ENCODE measurements at places on chromosomes 3 and 15.

DNA sequence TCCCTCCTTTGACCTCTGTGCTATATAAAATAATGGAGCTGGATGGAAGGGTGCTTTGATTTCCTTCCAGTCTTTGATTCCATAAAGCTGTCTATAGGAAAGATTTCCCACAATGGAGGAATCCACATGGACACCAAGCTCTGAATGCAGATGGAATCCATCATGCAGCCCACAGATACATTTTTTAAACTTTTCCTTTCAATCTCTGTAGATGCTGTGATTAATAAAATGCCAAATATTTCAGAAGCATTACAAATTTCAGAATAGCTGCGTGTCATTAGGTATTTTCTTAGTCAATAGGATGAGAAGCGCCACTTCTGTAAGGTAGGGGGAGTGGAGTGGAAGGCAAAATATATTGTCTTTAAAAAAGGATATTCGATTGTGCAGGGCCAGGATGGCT is 489.0 kb downstream of the NTRK3 start:
- no peak for DNase-seq

DNA sequence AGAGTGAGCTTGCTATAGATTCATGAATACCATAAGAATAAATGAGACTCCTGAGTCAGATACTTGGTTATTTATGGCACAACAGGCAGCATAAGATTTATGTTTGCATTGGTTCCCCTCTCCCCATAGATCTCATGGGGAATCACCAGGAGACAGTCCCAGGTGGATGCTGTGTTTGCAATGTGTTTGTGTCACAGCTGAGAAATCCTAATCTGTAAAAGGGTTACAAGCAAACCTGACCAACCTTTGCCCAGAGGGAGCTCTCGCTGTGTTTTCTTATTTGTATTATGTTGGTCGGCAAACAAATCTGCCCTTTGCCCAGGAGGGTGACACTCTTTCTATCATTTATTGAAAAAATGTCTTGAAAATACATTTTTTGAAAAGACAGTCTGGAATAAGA is 236.2 kb downstream of the ZPLD1 start:
- DNase-seq, result no peak

- DNase-seq, result no peak
Observed at GRCh38 chr15:36914960-36915808, 185.2 kb downstream of the MEIS2 start.

DNA sequence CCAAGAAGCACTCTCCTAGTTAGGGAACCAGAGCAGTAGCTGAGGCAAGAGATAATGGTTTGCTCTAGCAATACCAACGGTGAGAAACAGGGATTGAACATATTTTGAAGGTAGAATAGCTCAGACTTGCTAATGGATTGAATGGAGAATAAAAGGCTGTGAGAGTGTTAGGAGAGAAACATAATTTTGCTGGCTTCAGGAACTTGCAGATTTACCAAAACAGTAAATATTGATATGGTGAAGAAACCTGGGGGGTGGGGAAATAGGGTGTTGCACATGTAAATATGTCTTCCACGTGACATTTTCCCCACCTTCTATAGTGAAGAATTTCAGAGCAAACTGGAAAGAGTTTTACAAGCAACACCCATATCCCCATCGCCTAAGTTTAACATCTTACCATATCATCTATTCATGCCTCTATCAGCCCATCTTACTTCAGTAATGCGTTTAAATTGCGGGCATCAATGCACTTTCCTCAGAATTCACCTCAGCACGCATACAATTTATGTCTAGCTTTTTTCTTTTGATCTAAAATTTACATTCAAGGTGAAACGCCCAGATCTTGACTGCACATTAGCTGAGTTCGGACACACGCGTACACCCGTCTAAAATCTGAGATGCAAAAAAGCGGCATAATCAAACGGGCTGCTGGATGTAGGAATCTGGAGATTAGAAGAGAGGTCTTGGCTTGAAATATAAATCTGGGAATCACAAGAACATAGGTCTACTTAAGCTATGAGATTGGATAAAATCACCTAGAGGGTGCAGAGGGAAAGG is 891 bp upstream of the NR1D2 start:
- no peak for DNase-seq

- DNase-seq, result no peak
Observed at GRCh38 chr3:128340904-128341555, 125.7 kb downstream of the DNAJB8 start.

All from activated T-helper 1 cell treated with anti-CD3 and anti-CD28 coated beads, Interleukin-2, amount 50 U/mL, for 16 hours (primary cell).